ENCODE measurements at places on chromosomes 6 and 20.

- DNase-seq: no peak
Observed at GRCh38 chr6:49416195-49416594, 46.9 kb downstream of the MMUT start.

DNA sequence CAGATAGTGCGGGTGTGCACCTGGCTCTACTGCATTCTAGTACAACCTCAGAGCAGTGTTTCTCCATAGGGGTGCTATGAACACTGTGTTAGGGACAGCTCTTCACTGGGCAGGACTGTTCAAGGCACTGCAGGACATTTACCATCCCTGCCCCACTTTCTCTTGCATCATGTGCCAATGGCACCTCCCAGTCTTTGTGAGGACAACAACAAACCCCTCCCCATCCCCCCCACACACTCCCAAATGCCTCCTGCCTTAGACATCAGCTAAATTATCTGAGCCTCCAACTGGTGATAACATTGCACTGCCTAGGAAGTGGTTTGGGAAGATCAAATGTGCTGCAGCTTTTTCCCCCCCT is 98.9 kb downstream of the FYN start:
- no peak for DNase-seq

DNA sequence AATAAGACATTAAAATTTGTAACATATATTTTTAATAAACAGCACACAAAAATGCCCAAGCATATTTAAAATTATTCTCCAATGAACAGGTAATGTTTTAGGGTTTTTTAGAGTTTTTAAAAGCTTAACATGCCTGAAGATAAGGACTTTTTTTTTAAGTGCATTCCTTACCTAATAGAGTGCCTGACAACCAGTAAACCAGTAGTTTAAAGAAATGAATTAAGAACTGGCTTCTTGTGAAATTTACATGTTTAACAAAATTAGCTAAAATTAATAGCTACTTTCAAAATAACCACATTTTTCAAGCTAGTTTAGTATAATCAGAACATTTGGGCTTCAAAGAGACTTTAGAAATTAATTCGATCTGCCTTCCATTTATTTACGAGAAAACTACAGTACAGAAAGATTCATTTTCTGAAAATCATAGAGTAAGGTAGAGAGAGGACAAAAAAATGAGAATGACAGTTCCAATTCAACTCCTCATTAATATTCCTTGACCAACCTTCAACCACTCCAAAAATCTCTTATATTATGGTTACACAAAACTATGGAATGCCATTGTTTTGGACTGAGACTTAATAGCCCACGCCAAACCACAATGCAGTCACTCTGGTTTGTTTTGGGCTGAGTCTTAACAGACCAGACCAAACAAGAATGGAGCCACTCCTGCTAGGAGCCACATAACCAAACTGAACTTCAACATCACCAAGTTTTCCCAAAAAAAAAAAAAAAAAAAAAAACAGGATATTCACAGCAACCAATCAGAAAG is 5.7 kb upstream of the PLN start:
- no peak for DNase-seq

DNA sequence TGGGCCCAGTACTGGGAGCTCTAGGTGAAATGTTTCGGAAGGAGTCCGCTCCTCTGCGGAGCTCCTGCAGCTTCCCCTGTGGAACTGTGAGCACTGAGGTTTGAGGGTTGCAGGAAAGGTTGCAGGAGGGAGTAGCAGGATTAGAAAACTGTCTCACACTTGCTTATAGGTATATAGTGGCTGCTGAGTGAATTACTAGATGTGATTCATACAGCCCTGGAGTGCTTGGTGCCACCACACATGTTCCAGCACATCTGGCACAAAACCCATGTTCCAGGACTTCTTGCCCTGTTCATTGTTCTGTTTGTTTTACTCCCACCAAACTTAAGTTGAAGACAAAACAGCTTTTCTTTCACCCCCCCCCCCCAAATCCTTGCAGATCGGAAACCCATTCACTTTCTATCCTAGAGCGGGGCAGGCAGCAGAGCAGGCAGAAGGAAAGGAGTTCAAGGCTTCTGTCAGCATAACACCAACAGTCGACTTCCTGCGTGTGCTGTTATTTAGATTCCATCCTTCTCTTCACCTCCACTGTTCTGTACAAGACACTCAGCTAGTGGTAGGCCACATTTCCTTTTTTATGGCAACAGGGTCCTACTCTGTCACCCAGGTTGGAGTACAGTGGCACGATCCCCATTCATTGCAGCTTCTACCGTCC is 669 bp upstream of the PEX6 start:
- no peak for DNase-seq

DNA sequence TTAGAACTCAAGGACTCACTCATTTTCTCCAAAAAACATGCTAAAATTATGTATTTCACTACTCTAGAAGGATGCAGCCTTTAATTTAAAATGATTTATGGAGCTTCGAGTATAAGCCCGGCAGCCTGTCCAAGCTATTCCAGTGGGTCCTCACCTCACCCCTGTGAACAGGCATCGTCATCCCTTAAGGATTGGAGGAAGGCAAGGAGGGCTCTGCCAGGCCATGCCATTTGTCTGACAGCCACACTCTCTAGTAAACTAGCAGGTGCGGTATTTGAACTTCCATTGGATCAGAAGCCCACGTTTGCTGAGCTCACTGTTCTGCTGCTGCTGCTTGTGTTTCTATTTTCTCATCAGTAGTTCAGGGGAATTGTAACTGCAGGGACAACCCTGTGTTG is 39.8 kb upstream of the NAA20 start:
- no peak for DNase-seq

GRCh38 chr6:141117874-141118273 is 1014.9 kb upstream of the GJE1 start:
- no peak for DNase-seq

DNA sequence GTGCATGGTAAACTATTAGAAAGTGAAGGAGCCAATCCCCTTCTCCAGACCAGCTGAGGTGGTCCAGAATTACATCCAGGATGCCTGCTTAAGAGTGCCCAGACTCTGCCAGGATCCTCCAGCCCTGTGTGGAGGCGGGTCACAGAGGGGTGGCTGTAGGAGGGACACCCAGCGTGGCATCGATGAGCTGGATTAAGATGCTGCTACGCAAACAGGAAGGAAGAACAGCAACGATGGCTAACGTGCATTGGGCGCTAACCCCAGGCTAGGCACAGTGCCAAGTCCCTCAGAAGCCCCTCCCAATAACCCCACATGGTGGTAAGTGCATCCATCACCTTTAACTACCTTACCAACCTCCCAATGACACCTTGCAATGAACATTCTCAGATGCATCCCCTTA is 63.9 kb upstream of the MRPS10 start:
- DNase-seq: no peak

DNA sequence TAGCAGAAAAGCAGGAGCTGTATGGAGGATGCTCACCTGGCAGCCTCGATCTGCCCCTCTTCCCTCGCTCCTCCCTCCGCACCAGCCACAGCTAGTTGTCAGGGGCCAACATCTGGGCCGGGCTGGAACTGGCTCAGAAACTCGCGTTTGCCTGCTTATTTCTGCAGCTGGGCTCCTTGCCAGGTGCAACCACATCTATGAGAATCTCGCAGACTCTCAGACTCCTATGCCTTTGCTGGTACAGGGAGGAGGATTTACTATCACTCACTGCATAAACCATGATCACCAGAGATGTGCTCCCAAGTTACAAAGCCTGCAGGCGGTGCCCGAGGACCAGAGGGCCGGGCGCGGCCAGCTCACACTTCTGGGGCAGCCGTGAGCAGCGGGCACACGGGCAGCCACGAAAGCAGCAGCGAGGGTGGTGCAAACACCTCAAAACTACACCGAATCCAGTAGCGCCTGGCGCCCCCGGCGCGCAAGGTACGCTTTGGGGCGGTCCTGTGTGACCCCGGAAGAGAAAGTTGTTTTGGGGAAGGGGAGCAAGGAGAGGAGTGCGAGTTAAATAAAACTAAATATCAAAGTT is 577 bp upstream of the LRRC1 start:
- DNase-seq: no peak

DNA sequence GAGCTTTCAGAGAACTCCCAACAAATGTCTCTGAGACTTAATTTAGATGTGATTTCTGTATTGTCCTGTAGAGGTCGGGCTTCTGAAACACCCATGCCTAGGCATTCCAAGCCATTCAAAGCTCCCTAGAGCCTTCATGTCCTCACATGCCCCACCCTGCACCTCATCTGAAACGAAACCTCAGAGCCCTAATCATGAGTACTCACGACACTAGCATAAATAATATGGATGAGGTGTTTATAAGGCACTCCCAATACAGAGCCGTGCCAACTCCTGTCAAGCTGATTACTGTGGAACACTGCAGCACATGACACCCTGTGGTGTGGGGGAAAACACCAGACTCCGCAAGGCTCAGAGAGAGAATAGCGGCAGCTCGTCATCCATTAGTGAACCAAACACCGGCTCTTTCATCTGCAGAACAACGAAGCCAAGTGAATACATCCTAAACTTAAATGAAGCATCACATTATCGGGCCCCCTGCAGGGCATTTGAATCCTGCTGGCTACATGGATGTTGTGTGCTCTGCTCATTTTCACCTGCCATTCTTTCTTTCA is 83.8 kb downstream of the FNDC1 start:
- peak; percentile 39 for DNase-seq

GRCh38 chr6:64040113-64040512 is 404.5 kb downstream of the PHF3 start:
- DNase-seq: no peak

- no peak for DNase-seq
Observed at GRCh38 chr6:140370976-140371870, 996.8 kb upstream of the CITED2 start.

- no peak for DNase-seq
Observed at GRCh38 chr20:51020657-51021056, 2.2 kb downstream of the KCNG1 start.

- DNase-seq: no peak
Observed at GRCh38 chr6:167788563-167788903, 38.2 kb upstream of the AFDN start.

DNA sequence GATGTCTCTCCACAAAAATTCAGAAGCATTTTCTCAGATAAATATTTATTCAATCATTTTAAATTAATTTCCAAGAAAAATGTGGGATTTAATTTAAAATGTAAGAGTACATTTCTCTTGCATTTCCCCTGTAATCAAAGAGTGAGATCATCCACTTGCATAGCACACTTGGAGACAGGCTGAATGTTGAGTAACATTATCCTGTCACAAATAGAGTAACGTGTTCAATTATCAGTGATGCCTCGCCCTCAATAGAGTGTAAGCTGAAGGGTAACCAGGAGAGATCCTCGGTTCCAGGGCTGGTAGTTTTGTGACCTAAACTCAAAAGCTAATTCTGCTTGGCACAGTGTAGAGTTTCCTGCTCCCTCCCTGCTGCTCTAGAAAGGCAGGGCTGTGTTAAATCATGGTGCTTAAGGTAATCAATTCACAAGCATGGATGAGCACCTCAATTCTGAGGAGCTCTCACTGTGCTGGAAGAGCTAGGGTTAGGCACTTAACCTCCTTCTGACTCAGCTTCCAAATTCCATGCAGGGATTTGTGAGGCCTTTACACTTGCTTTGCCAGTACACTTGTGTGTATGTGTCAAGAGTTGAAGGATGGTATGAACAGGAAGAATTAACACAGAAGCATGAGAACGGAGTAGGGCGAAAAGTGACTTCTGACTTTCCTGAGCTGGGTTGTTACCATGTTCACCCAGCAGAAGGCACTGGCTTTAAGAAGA is 56.6 kb downstream of the MMUT start:
- no peak for DNase-seq

GRCh38 chr20:47373206-47373733 is 16.8 kb upstream of the ZMYND8 start:
- no peak for DNase-seq

- peak; percentile 25 for DNase-seq
Observed at GRCh38 chr20:9359561-9360308, 154.7 kb upstream of the LAMP5 start.

GRCh38 chr6:80142586-80142985 is 36.1 kb downstream of the BCKDHB start:
- DNase-seq: no peak

- no peak for DNase-seq
Observed at GRCh38 chr20:40704828-40705227, 15.8 kb upstream of the MAFB start.

- peak; percentile 0 for DNase-seq
Observed at GRCh38 chr20:3980260-3981131, 34.9 kb downstream of the RNF24 start.

DNA sequence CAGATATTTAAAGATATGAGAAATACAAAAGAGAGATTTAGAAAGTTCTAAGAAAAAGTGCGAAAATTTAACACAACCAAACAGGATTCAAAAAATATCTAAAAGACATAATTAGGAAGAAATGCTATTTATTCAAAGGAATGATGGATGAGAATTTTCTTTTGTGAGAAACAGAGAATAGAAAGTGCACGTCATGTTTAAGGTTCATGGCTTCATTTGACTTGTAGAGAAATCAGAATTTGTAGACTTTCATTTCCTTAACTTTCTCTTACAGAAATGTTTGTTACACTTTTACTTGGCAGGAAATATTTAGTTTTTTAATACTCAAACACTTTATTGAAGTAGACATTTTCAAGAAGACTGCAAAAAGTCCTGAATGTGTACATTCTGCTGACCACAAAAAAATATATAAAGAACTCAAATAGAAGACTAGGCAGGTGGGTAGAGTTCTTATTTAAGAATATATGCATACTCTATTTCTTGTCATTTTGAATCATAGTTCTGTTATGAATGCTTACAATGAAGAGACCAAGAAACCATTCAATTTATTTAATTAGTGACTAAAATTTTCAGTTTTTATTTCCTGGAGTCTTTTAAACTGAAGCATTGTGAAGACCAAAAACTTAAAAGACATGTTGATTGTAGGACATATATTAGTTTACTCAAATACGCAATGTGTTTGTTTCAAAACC is 710.5 kb upstream of the HS3ST5 start:
- DNase-seq: no peak

- peak; percentile 28 for DNase-seq
Observed at GRCh38 chr20:45833030-45833882, at the start of gene SNX21. TSS of gene SNX21 (plus strand) at chr20:45833799. CDS start at chr20:45833920, 121 bp downstream.

GRCh38 chr20:45983279-45983743 is 11.3 kb upstream of the ZNF335 start:
- no peak for DNase-seq

- DNase-seq: no peak
Observed at GRCh38 chr6:164133095-164133494, 718.6 kb downstream of the QKI start.

DNA sequence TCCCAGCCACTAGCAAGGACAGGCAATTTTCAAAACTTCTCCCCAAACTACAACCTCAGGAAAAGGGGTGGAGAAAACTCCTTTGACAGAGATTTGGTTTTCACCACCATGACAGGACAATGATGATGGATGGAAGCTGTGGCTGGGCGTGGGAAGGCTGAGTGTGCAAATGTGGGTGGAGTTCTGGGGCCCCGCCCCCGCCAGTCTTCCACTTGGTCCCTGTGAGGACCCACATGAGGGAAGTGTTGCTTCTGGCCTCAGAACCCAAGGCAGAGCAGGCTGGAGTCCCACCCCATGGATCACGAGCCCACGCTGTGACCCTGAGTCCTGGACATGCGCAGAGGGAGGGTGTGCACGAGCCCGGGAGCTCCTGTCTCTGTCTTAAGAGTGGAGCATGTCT is 21.5 kb upstream of the MRGBP start:
- no peak for DNase-seq

- DNase-seq: peak; percentile 58
Observed at GRCh38 chr20:6142348-6142993, 19.6 kb upstream of the FERMT1 start.
